ENCODE measurements at places on chromosomes 11 and 22.

DNA sequence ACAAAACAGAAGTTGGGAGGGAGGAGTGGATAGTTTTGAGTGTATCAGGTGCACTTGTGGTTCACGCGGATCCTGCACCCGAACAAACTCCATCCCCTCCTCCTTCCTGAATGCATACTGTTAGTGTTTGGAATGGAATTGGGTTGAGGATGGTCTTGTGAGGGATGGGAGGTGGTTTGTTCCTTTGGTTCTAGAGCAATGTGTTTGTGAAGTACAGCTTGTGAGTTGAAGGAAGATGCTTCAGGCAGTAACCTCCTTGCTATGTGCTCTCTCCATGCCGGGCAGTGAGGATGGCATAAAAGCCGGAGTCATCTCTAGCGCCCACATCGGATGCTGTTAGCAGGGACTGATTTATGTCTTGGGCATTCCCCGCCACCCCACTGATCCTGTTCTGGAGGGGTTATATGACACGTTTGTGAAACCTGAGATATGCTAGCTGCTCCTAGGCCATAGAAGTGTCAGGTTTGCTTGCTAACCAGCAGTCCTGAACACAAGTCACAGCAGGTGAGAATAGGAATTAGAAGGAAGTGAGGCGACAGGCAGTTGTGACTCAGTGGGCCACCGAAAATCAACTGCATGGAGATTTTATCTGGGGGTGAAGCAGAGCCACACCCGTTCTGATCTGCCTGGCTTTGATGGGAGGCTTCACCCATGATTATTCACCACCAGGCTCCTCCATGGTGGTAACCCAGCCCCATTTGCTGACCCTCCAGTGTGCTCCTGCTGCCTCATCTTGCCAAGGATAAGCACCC, 2.2 kb downstream of the BCR start:
- peak; percentile 60 for DNase-seq

DNA sequence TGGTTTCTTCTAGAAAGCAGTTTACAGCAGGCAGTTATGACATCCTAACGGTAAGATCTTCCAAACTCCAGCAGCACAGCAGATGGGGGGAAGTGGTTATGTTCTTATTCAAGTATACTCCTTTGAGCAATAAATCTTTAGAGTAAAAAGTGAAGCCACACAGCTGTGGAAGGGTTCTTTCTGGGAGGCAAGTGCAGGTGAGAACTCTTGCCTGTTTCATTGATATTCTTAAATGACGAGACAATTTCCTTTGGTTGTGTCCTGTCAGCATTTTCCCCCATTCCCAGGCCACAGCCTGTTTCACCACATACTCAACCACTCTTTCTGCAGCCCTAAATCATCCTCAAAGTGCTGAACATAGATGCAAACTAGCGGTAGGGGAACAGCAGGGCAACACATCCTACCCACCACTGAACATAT, 207.3 kb upstream of the MTNR1B start:
- no peak for DNase-seq

DNA sequence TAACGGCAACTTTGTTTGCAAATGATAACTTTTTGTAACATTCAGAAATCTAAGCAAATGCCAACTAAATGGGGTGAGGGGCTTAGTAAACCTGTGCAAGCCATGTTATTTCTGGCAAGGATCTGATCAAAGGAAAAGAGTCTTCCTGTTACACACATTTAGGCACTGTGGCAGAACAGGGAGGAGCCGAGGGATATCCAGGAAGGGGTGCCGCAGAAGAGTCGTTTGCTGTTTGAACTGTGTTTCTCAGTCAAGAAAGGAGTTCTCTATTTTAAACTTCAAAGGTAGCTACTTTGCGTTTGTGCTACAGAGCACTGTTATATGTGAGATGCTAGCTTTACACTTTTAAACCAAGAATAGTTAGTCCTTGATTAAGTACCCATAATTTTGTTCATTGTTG, 175.5 kb downstream of the ETS1 start:
- no peak for DNase-seq

- DNase-seq: no peak
Measured at GRCh38 chr22:33848251-33848650, 72.0 kb downstream of the LARGE1 start.

All from SW480 (cell line).